Activated CD4-positive, alpha-beta T cell treated with anti-CD3 and anti-CD28 coated beads, Interleukin-10, Interleukin-2, amounts not matched to agents 100 ng/mL and 50 ng/mL, durations not matched to agents 16 hours and 8 hours (primary cell): ENCODE measurements at places on chromosomes 4 and X.
A peak's percentile ranks its signal among the peaks of the same experiment; 100 is the strongest.

- no peak for DNase-seq
Observed at GRCh38 chr4:101953949-101954348, 163.4 kb downstream of the BANK1 start.

GRCh38 chrX:51860679-51861078, 32.7 kb upstream of the MAGED1 start:
- DNase-seq = no peak

- no peak for DNase-seq
Observed at GRCh38 chr4:83658806-83659205, 122.9 kb downstream of the GPAT3 start.

DNA sequence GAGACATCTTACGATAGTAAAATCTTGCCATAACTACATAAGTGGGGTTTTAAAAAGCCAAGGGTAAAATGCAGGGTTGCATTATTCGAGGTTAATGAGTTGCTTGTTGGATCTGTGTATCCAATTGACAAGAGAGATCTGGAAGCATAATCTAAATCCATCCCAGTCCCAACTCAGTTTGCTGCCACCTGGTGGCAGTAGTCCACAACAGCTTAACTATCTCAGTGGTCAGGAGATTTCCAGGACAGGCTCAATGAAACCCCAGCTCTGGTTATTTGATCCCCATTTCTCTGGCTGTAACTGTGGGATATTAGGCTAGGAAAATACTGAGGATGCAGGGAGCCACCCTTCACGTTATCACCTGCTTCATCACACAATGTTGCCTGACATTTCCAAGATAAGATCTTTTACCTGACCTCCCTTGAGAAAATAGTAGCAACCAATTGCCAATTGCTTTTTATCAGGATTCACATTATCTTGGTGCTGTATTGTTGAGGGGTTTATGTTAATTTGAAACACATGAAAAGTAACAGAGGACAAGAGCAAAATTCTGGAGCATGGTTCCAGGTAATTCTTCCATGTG, 88.2 kb upstream of the TNIP3 start:
- peak; percentile 73 for DNase-seq

- no peak for DNase-seq
Observed at GRCh38 chr4:40514497-40514951, 115.1 kb downstream of the RBM47 start.

DNA sequence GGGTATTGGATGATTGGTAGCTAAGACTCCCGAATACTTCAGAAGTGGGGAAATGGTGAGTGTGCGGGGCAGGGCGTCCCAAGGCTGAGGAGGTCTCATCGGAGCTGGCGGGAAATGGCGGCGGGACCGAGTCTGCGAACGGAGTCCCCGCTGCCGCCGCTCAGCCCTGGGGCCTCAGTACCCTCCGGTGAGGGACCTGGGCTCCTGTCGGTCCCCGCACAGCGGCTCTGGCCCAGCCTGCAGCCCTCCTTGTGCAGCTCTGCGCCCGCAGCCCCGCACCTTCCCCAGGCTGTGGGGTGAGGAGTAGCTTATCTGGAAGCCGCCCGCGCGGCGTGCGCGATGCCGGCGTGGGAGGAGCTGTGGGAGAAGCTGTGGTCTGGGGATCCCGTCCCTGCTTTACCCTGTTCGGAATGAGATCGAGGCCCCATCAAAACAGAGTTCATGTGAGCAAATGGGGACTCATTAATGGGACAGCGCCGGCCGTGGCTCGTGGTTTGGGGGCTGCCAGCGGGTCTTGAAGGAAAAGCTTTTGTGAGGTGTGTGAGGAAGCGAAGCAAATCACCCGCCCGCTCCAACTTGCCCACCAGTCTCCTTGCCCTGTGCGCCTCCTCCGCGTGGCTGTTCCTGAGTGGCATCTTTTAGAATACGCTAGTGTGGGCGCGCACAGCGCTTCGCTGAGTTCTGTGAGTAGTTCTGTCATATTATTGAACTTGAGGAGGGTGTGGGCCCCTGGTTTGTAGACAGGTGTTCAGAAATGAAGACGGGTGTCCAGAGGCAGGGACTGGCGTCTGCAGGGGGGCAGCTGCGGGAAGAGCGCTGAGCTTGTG, 531 bp downstream of the ZNF141 start:
- DNase-seq = peak; percentile 55

- peak; percentile 6 for DNase-seq
Observed at GRCh38 chr4:166594326-166594946, 639.9 kb downstream of the SPOCK3 start.

- DNase-seq = no peak
Observed at GRCh38 chrX:703466-703865, 72.9 kb downstream of the SHOX start.

DNA sequence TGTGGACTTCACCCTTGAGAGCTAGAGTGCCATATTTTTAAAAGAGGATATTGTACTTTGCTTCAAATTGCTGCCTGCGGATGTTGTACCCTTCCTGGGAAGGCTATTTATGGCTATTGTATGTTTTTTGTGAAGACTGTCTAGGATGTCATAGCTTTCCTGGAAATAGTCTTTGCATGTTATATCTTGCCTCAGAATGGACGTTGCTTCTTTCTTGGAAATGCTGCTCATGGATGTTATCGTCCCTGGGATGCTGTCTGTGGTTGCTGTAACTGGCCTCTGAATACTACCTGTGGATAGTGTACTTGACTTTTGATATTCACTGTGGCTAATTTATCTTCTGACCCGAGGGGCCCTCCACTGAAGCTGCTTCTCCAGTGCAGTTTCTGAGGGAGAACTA, 146.8 kb downstream of the ENOX2 start:
- DNase-seq = no peak

GRCh38 chr4:42683393-42683792, 26.5 kb upstream of the ATP8A1 start:
- DNase-seq = no peak

DNA sequence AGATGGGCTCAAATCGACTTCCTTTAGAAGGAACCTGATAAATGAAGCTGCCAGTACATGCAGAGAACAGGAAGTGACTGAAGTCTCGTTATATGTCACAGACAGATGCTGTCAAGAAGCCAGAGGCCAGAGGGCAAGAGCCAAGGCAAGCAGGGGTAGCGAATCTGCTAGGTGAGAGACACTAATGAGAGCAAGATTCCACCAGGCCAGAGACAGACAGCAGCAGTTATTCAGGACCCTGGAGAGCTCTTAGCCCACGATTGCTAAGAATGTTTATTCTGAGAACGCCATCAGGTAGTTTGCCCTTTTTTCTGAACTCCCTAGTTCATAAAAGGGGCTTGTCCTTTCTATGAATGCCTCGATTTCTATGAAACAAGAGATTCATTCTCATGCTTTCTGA, 73.7 kb downstream of the BEND2 start:
- DNase-seq = peak; percentile 40

DNA sequence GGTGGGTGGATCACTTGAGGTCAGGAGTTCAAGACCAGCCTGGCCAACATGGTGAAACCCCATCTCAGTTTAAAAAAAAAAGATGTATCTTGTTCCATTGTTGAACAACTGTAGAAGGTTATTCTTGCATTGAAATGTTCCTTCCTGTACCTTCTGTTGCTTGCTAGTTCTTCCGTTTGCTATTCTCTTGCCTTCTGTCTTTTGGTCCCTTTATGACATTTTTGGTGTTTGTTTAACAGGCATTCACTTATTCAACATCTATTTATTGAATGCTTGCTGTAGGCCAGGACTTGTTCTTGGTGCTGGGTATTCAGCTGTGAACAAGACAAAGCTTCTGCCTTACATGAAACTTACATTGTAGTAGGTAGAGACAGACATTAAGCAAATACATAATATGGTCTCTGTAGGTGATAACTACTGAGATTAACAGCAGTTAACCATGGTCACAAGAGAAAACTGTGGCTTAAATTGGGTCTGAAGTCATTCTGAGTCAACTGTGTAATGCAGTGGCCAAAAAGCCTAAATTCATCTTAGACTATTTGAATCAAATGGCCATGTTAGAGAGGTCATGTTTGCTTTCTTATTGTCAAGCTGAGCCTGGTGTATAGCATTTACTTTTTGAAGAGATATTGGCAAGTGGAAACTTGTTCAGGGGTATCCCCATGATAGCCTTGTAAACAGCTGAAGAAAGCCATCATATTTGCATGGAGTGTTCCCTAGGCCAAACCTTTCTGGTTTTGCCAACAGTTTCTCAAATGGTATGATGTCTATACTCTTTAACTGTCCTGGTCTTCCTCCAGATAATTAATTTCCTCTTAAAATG, 35.6 kb downstream of the GAB1 start:
- no peak for DNase-seq
